ENCODE measurements at places on chromosomes 16 and 17.

- no peak for DNase-seq
Observed at GRCh38 chr16:85220125-85220839, 108.0 kb upstream of the CIBAR2 start.

DNA sequence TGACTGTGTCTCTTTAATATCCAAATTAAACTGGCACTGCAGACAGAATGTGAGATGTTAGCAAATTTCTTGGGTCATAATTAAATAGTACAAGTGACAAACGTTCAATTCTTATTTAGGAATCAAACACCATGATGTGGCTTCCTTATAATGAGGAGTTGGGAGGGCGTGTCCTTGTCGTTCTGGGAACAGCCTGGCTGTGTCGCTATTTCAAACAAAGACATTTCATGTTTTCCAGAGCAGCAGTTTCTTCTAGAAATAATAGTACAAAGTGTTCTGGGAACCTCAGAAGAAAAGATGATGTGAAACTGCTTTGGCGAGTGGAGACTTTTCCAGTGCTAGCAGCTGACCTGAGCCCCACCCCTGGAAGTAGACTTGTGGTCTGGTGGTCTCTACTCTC, 301.7 kb upstream of the N4BP1 start:
- no peak for DNase-seq

- DNase-seq: no peak
Observed at GRCh38 chr16:67170168-67170948, at the start of gene NOL3. TSS of gene NOL3 (plus strand) at chr16:67170538.

GRCh38 chr17:14316126-14316832, 15.4 kb downstream of the HS3ST3B1 start:
- DNase-seq: no peak

DNA sequence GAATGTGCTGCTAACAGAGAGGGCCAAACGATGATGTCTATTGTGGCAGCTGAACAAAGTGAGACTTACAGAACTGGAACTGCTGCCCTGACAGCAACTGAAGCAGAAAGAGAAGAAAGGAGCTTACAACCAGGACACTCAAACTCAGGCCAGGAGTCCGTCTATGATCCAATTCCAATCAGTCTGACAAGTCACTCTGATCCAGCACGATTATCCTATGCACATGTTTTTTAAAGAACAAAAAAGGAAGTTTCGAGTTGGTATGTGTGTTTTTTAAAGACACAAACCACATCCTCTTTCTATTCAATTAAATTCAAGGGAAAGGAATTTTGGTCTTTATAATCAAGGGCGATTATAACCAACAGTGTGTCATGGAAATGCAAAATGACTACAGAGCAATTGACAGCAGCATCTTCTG, 42.4 kb upstream of the MTMR4 start:
- no peak for DNase-seq

- no peak for DNase-seq
Observed at GRCh38 chr17:69434164-69434579, 19.7 kb downstream of the MAP2K6 start.

GRCh38 chr16:89545831-89546574, 14.5 kb upstream of the RPL13 start:
- no peak for DNase-seq

GRCh38 chr16:50297301-50298074, 31.1 kb downstream of the ADCY7 start:
- no peak for DNase-seq

DNA sequence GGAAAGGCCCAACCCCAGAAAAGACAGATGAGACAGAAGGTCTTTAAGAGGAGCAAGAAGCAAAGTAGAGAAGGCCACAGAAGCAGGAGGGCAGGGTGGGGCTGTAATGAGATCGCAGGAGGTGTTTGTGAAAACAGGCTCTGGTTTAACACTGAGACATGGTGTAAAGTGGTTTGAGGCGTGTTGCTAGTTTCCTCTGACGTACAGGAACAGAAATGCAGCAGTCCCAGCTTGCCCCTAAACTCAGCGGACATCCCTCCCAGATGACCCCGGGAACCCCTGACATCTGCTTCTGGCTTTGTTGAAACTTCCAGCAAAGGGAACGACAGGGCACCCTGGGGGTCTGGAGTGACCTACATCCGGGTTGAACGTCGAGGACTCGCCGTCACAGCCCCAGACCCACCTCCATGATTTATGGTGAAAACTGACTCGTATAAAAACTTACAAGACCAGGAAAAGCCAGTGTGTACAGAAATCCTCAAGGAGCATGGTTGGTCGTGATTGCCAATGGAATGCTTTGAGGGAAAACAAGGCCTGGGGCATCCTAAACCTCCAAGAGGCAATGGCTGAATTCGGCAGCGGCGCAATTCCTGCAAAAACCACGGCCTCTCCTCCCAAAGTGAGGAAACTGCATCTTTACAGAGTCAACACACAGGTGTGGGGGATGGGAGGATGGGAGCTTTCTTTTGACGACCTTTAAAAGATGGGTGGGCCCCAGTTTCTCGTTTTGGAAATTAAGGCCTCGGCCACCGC, 25.8 kb downstream of the LITAF start:
- DNase-seq: peak; percentile 19

DNA sequence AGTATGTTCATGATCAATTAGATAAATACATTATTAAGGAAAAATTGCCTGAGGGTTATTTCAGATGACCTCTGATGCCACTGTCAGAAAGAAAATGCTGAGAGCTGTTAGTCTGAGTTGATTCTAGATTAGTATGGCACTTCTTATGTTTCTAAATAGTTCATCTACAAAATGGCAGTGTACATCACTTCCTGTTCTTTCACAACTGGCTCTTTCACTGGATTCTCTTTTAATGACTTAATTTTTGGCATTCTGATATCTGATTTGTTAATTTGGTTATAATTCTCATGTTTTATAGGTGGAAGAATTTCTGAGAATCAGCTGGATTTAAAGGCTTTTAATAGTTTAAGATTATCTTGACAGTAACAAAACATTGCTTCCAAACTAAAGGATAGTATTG, 3.3 kb downstream of the TAOK1 start:
- no peak for DNase-seq

GRCh38 chr16:11474617-11475291, 112.0 kb downstream of the LITAF start:
- no peak for DNase-seq

- DNase-seq: no peak
Observed at GRCh38 chr16:57918994-57919393, 51.9 kb downstream of the CNGB1 start.

GRCh38 chr16:54171626-54172537, 114.7 kb downstream of the IRX3 start:
- DNase-seq: no peak

- DNase-seq: no peak
Observed at GRCh38 chr17:1693339-1693738, 8.7 kb upstream of the PRPF8 start.

- DNase-seq: no peak
Observed at GRCh38 chr16:82884320-82884898, 257.6 kb downstream of the CDH13 start.

- DNase-seq: no peak
Observed at GRCh38 chr16:23244122-23244521, 58.0 kb upstream of the SCNN1B start.

DNA sequence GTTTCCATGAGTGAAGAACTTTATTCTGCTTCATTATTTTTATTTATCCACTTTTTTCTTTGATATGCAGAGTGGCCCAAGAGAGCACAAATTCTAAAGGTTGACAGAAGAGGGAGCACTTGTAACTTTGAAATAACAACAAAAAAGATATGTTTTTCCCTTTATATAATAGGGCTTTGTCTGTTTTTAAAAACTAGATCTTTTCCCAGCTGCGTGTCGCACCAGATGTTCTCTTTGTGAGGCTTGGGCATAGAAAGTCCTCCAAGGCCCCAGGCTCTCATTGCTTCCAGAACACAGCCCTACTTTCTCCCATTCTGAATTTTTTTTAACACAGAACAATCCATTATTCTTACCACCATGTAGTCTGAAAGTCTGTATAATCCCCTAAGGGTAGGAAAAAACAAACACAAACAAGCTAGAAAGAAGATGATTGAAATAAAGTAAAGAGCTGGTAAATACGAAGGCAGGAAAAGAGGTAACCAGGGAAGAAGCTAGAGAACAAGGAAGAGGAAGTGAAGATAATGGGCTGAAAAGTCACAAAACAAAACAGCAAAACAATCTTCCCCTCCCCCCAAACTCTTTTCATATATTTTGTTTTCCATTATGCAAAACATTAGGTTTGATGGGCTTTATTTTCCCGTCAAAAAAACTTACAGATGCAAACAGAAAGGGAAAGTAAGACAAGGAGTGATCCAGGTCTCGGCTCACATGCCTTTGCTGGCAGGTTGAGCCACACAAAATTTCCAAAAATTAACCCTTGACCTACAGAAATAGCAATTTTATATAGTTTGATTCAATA, 160.4 kb downstream of the ABCA8 start:
- DNase-seq: no peak

DNA sequence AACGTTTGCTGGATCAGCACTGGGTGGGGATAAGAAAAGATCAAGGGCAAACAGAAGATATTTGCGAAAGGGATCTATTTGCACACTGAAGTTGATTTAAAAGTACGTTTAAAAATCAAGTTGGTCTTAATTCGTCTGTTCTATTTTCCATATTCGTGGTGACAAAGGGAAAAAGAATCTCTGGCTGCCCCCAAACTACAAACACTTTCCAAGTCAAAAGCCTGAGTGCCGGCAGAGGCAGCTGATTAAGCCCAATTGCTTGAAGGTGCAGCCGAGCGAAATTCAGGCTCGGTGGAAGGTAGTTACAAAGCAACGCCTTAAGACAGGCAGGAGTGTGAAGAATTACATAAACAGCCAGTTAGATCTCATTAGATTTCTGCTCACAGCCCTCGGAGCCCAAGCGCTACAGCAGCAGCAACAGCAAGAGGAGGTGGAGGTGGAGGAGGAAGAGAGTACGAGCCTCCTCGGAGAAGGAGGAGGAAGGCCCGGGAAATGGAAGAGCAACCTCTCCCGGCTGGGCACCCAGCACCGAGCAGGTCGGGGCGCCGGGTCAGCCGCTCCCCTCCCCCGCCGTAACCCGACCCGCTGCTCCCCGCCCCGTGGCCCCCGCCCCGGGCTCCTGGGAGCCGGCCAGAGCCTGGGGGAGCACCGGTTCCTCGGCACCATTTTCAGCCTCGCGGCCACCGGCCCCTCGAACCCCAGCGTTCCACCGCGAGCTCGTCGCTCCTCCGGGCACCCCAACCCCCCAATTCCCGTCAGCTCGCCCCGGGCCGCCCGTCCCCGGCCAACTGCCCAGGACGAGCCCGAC, 890 bp downstream of the TOB1 start:
- peak; percentile 42 for DNase-seq

- DNase-seq: no peak
Observed at GRCh38 chr17:73575470-73576221, 68.6 kb downstream of the SDK2 start.

- no peak for DNase-seq
Observed at GRCh38 chr17:77388384-77389306, 247.9 kb downstream of the SEC14L1 start.

- no peak for DNase-seq
Observed at GRCh38 chr17:29581583-29582253, 7.7 kb downstream of the GIT1 start.

DNA sequence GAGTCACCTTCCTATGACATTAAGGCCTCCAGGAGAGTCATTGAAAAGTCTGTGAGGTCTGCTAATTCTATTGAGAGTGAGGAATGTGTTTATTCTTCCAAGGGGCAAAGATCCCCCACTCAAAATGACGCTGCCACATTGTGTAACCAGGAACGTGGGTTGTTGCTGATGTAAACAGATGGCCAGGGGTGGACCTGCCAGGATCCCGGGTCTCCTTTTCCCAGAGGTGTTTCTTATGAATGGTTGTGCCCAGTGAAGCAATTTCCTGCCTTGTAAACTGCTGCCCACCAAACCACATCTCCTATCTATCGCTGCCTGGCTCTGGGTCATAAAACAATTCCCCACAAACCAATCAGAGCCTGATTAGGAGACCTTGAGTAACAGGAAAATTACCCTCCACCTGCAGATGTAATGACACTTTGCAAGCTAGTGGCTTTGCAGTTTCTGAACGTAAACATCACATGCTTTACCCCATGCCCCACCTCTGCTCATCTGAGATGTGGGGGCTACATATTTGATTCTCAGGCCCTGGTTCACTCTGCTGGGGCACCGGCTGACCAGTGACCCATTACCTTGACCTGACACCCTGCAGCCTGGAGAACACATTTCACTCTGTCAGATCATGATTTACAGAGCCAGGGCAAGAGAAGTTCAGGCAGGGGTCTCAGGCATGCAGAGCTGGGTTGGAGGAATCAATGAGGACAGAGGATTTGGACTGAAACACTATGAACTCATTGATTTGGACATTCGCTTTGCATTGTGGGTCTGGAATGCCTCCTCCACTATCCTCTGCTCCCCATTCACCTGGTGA, 33.1 kb upstream of the DDX52 start:
- DNase-seq: no peak

DNA sequence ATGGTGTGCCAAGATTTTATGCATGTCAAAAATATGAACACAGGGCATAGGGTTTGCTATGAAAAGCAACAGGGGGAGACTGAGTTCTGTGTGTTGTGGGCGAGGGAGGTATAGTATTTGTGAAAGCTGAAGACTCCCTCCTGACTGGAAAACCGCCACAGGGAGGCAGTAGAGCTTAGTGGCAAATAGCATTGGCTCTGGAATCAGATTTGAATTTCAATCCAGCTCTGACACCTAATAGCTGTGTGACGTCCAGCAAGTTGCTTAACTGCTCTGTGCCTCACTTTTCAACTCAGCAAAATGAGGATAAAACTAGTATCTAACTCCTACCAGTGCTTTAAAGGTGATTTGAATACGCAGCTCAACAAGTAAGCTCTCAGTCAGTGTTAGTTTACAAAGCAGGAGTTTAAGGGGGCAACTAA, 22.0 kb downstream of the KPNA2 start:
- peak; percentile 35 for DNase-seq

DNA sequence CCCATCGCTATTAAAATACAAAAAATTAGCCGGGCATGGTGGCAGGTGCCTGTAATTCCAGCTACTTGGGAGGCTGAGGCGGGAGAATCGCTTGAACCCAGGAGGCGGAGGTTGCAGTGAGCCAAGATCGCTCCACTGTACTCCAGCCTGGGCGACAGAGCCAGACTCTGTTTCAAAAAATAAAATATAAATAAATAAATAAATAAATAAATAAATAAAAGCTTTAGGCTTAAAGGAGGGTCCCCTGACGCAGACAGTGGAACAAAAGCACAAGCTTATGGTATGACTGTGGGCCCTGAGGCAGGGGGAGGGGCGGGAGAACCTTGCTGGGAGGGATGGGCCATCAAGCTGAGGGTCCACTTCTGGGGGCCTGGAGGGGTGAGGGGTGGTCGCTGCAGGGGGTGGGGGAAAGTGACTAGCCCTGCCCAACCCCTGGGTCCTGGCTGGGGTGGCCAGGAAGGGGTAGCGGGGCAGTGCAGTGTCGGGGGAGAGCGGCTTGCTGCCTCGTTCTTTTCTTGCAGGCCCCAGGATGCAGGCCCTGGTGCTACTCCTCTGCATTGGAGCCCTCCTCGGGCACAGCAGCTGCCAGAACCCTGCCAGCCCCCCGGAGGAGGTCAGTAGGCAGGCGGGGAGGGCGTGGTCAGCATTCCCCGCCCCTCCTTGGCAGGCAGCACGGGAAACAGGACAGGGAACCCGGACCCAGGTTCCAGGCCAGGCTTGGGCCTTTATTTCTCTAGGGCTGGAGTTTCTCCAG, 4.7 kb downstream of the SERPINF1 start:
- no peak for DNase-seq

GRCh38 chr17:66200685-66201092, 8.8 kb upstream of the CEP112 start:
- peak; percentile 30 for DNase-seq

GRCh38 chr17:17204041-17204591, 2.0 kb downstream of the PLD6 start:
- no peak for DNase-seq
